Nephron progenitor cell (in vitro differentiated cells): ENCODE measurements at places on chromosomes 2 and 18.

- no peak for DNase-seq
Measured at GRCh38 chr2:231369580-231370428, 25.7 kb upstream of the B3GNT7 start.

- DNase-seq: no peak
Measured at GRCh38 chr2:31255911-31256571, 22.1 kb downstream of the EHD3 start.

- no peak for DNase-seq
Measured at GRCh38 chr2:30038419-30038818, 108.4 kb upstream of the YPEL5 start.

DNA sequence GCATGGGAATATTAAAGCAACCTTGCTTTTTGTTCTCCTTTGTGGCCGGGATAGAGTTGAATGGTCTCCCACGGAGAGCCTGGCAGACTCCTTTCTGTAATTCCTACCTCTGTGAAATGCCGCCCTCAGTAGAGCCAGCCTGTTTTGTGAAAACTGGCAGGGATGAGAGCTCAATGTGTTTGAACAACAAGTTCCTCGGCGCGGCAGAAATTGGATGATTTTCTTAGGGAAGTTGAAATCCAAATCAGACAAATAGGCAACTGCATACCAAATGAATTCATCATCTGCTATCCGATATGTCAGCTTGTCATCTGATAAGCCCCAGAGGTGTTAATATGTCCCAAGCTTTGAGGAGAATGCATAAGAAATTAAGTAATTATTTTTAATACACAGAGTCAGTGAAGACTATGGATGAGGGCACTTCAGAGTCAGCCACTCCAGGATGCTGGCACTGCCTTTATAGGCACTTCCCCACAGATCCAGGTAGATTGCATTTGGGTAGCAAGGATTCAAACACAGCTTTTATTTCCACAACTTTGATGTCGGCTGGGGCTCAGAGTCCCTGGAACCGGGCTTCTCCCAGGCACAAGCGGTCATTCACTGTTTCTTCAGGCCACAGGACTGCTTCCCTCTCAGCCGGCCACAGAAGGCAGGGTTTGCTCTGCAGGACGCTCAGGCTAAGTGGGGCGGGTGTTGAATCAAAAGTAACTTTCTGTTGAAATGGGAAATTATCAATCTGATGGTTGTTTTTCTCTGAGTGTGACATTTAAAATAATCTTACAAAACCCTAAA, 82.8 kb upstream of the REV1 start:
- DNase-seq: no peak

DNA sequence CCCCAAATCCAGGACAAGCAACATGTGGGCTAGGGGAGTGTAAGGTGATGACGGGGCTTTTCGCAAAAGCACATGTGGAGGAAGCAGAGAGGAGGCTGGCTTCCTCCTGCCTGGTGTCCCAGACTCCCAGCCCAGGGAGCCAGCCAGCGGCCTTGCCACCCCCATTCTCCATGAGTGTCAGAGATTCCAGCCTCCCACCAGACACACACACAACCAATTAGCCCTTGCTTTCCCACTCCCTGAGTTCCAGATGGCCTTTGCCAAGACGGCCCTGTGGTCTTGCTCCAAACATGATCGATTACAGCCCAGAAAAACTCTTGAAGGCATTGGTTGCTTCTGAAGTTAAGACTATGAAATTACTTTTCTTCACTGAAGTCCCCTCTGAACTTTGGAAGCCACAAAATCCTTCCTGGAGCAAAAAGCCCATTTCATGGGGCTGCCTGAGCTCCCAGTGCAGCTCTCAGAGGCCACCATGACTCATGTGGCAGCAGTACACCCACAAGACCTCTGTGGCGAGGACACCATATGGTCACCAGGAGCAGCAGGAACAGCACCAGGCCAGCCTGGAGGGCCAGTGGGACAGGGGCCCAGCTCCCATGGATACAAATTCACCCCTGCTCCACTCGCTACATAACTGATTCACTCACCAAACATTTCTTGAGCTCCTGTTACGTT, 69.1 kb upstream of the PID1 start:
- DNase-seq: no peak

DNA sequence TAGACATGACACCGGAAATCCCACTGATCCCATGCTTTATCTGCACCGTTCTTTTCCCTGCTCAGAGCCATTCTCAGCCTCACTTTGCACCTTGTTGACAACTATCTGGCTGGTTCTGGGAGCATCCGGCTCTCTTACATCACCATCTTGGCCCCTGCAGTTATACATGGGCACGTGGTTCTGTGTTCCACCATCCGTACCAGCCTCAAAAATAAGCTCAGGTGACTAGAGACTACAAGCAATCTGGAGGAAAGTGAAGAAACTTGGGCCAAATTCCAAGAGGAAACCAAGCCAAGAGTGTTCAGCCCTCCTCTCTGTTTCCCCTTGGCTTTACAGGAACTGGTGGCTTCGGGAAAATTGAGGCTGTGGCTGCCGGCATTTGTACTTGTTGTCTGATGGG, 244.6 kb upstream of the ACVR2A start:
- DNase-seq: no peak

- DNase-seq: no peak
Measured at GRCh38 chr2:71449343-71449742, 4.0 kb upstream of the DYSF start.

DNA sequence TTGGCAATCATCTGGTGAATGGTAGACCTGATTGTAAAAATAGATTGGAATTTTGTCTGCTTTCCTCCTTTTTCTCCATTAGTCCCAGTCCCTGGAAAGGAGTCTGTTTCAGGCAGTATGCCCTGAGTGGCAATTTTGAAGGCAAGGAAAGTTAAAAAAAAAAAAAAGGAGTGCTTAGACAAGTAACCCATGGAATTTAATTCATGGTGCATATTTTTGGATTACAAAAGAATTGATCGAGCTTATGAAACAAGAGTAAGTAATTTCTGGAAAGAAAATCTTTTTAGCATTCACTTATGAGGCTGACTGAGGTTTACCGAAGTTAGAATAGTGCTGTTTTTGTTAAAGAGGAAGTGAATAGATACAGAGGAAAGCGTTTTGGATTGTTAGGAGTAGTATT, 29.4 kb upstream of the TMEM178A start:
- DNase-seq: no peak

- DNase-seq: no peak
Measured at GRCh38 chr2:29663268-29663667, 258.1 kb downstream of the ALK start.

GRCh38 chr2:64930258-64930671, 58.9 kb upstream of the SLC1A4 start:
- no peak for DNase-seq

DNA sequence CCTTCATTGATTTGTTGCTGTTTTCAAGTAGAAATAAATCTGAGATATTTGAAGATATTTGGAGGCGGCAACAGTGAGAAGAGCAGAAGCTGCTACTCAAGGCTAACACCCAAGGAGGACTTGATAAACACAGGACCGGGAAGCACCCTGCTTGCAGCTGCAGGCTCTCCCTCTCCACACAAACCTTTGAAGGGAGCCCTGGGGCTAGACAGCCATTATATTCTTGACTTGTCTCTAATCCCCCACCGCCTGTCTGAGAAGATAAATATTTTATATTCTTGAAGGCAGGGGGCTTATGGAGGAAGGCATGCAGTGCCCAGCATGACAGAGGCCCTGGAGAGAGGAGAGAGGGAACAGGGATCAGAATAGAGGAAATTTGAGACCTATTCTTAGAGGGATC, 50.9 kb upstream of the SMAD2 start:
- DNase-seq: no peak

DNA sequence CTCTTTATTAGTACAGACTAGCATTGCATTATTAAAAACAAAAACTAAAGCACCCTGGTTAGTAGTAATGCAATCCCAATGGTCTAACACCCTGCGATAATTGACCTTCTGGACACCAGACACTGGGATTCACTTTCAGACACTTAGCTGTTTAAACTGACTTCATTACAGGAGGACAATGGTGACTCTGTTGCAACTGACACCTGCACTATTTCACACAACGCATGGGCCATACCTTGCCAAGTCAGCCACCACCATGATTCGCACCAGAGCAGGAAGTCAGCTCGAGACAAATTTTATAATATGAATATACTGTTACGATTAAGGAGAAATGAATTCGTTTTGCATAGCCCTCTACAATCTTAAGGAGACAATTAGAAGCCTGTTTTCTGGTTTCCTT, 150.7 kb downstream of the MEIS1 start:
- DNase-seq: no peak

- no peak for DNase-seq
Measured at GRCh38 chr2:224354632-224355211, 47.2 kb downstream of the FAM124B start.

DNA sequence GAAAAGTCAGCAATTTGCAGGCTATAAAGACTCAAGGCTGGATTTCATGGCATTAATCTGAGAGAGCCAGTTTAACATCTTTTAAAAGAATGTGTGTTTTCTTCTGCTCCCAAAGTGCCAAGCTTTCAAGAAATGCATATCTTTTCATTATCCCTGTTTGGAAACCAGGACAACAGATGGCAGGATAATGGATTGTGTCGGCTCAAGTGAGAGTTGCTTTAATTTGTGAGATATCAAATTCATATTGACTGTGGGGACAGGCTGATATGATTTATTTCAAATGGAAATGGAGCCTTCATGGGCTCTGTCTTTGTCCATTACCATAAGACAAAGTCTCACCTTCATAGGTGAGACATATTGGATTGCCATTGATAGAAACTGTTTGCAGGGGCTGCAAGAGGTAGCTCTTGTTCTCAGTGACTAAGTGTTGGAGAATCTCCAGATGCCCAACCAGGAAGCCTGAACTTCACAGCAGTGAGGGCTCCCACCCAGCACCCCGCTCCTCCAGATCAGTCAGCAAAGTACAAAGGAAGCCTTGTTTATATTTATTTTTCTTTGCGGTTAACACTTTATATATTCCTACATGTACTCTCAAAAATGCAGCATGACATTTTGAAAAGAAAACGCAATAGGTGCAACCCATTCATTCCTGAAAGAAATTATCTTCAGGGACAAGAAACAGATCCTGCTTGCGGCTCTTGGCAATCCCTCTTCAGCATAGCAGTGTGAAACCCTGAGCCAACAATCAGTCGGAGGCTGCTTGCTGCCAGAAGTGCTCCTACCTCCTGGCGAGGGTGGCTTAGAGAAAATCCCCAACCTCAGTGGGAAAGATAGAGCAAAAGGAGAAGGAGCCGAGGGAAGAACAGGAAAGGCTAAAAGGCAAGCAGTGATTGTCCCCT, 65.8 kb upstream of the ATL2 start:
- no peak for DNase-seq

- no peak for DNase-seq
Measured at GRCh38 chr2:30491225-30491624, 44.2 kb downstream of the LCLAT1 start.

DNA sequence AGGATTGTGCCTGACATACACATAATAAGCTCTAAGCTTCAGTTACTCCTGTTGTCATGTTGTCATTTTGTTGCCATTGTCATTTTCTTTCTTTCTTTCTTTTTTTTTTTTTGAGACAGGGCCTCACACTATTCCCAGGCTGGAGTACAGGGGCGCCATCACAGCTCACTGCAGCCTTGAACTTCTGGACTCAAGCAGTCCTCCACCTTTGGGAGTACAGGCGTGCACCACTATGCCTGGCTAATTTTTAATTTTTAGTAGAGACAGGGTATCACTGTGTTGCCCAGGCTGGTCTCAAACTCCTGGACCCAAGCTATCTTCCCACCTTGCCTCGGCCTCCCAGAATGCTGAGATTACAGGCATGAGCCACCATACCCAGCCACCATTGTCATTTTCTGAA, 30.9 kb upstream of the SCLY start:
- DNase-seq: no peak

DNA sequence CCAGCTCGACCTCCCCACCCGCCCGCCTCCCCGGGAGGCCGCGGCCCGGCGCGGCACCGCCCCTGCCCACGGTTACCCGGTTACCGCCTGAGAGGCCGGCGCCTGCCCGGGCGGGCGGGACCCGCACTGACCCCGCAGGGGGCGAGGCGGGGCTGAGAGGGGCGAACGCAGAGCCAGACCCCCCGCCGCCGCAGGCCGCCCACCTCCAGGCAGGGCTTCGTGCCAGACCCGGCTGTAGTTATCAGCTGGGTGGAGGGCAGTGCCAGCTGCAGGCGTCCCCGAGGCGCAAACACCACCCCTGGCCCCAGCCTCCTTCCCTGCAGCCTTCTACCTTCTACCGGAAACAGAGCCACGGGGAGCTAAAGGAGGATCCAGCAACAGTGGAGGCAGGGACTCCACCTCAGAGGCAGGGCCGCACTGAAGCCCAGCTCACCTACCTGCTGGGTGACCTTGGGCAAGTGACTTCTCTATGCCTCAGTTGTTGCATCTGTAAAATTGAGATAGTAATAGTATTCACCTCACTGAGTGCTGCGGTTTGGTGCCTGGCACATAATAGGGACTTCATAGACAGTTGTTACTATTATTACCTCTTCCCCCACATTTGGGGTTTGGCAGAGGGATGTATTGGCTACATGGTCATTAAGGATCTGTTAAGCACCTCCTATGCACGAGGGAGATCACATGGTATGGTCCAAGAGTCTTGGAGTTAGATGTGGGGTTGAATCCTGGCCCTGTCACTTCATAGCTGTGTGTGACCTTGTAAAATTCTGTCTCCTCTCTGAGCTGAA, 231.6 kb upstream of the SMAD2 start:
- DNase-seq: no peak

DNA sequence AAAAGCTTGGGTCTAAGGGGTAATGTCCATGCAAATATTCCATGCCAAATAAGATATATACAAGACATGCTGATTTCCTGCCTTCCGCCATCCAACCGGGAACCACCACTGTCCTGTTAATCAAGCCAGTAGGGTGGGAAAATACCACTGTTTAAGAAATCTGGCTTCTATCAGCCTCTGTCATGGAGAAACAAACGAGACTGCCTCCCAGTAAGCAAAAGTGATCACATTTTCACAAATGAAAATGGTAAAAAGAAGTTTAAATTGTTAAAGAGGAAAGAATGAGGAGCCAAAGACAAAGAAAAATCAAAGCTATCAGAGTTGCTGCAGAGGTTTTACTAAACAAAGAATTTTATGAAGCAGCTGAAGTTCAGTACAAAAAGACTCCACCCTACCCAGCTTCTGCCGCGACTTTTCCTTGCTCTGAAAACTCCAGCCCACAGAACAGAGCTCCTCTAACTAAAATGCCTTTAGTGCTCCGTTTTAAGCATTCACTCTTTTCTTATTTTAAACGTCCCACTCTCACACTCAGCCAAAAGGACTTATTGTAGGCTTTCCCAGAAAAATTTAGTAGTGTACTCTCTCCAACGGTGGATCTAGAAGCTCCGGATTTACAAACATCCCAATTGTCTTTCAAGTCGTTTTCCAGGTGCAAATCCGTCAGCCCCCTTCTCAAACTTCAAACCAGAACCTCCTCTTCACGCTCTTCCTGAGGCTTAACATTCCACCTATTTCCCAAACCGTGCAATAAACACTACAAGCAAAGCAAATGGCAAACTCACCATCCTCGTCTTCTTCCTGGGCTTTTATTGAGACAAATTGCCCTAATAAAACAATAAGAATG, 613 bp downstream of the COL5A2 start:
- DNase-seq: peak; percentile 28

- DNase-seq: no peak
Measured at GRCh38 chr2:30990671-30991070, 147.6 kb downstream of the GALNT14 start.

GRCh38 chr2:127098711-127099110, 8.2 kb downstream of the BIN1 start:
- no peak for DNase-seq
